Stimulated activated CD4-positive, alpha-beta T cell treated with anti-CD3 and anti-CD28 coated beads, Interleukin-4, amount 100 ng/mL, for 24 hours (primary cell): ENCODE measurements at places on chromosomes 5 and 9.
A peak's percentile ranks its signal among the peaks of the same experiment; 100 is the strongest.

DNA sequence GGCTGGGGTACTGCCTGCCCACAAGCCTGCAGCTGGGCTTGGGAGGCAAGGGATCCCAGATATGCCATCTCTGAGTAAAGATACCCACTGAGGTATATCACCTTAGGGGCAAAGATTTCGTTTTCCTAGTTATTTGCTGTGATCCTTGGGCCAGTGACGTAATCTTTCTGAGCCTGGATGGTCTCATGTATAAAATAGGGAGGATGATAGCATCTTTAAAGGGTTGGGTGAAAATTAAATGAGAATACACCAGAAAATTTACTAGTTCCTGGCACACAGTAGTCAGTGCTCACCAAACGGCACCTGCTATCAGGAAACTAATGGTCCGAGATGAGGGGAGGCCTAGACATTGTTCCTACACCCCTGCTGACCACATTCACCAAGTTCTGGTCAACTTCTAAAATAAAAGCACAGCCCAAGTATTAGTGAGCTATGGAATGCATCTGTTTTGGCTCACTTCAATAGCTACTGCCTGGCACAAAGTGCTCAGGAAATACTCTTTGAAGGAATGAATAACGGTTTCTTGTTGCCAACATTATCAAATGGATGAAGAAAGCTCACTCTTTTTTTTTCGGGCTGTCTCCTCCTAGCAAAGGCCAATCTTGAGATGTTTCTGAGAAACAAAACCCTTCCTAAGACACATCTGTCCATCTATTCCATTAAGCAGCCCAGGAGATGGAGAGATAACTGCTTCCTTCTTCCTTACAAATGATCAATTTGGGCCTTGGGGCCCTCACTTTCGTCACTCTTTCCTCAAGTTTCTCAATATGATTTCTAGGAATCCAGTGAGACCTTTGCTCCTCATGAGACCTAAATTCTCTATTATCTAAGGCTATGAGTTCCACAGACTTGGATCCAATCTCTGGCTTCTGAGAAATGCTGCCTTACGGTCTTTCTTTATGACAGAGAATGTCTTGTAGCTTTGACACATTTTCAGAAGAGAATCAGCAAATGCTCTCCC is 98.2 kb downstream of the DPYSL3 start:
- no peak for DNase-seq

- DNase-seq = no peak
Measured at GRCh38 chr5:174307656-174308271, 262.3 kb downstream of the NSG2 start.

- DNase-seq = no peak
Measured at GRCh38 chr5:41908374-41909079, 4.4 kb downstream of the RIMOC1 start.

- DNase-seq = no peak
Measured at GRCh38 chr9:16153741-16154140, 600.9 kb downstream of the CCDC171 start.

GRCh38 chr5:168697034-168697720 is 118.0 kb upstream of the PANK3 start:
- no peak for DNase-seq

- DNase-seq = no peak
Measured at GRCh38 chr5:156835905-156836304, 14.2 kb upstream of the PPP1R2B start.

- DNase-seq = no peak
Measured at GRCh38 chr9:86368871-86369521, 14.8 kb upstream of the TUT7 start.

DNA sequence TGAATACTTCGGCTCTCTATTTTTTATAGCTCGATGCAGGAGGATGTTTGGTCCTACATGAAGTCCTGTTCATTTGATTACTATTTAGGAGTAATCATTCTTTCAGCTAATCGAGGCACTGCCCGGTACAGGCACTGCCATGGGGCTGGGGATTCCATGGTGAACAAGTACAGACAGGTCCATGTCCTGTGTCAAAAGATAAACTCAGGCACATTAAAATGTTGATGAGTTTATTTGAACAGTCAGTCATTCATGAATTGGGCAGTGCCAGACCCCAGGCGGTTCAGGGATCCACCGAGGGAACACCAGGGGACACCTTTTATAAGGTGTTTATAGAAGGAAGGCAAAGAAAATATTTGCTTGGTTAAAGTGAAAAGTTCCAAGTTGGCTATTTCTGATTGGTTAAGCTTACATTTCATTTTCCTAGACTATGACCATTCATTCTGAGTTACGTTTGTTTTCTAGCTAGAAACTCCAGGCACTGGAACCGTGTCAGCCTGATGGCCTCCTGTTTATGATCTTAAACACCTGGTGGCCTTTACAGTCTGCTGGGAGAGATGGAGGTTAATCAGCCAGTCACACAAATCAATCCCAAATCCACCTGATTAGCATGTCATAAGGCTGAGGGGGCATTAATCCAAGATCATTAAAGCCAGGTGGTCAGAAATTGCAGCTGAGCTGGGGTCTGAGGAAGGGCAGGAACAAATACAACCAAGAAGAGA is 47.0 kb upstream of the TDRD7 start:
- no peak for DNase-seq

DNA sequence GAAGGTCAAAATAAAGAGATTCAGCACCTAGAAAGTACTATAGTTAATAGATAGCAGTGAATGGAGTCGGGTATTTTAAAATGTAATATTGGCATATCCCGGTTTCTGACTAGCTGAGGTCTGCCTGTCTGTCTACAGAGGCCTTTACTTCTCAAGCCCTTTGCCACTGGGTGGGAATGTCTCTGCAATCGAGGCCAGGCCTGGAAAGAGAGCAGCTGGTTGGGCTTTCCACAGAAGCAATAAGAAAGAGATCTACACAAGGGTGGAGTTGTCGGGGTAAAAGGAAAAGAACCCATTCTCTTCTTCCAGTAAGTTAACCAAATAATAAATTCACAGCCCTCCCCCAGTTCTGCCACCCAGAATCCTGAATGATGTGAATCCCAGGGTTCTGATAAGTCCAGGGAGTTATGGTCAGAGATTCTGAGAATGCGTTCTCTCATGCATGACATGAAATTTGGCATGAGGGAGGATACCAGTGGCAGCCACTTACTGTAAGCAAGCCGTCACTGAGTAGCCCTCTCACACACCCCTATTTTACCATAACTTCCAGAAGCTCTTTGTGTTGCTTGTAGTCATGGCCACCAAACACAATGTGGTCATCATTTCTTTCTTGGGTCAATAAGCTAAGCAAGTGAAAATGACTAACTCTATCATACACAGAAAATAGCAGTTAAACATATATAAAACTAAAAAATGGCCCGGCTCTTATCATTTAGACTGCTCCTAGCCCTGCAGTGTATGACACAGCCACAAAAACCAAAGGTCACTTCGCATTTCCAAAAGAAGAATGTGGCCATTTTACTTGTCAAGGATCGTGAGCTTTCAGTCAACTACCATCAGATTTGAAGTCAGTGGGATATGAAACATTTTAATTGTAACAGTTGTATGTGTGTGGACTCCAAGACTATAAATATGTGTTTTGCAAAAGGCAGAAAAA is 185.0 kb downstream of the GLIS3 start:
- no peak for DNase-seq

DNA sequence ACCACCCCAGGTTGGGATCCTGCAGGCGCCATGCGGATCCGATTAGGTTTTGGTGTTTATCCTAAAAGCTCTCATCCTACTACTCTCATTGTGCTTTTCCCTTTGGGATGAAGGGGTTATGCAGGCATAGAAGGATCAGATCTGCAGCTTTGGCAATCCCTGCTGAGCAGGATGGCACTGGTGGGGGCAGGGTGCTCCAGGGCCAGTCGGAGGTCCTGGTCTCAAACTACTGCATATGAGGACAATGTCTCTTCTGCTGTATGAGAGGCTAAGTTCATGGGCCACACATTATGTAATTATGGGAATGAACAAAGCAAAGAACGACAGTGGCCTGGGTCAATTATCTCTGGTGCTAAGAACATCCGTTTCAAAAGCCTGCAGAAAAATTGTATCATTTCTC is 334.2 kb downstream of the IRX1 start:
- DNase-seq = no peak

DNA sequence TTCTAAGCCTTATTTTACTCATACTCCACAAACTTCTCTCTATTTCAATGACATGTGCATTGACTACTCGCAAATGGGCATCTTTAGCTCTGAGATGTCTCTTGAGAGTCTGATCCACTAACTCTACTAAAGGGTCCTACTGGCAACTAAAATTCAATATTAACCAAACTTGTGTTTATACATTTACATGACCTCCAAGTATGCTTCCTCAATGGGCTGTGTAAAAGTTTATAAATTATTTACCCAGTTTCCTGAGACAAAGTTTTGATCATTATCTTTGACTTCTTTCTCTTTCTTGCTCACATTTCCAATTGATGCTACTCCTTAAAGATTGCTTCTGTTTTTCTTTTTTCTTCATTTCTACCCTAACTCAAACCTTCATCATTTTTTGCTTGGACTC is 510.1 kb upstream of the DAB2 start:
- no peak for DNase-seq

- DNase-seq = peak; percentile 60
Measured at GRCh38 chr5:123460296-123460729, 37.1 kb upstream of the CEP120 start.

DNA sequence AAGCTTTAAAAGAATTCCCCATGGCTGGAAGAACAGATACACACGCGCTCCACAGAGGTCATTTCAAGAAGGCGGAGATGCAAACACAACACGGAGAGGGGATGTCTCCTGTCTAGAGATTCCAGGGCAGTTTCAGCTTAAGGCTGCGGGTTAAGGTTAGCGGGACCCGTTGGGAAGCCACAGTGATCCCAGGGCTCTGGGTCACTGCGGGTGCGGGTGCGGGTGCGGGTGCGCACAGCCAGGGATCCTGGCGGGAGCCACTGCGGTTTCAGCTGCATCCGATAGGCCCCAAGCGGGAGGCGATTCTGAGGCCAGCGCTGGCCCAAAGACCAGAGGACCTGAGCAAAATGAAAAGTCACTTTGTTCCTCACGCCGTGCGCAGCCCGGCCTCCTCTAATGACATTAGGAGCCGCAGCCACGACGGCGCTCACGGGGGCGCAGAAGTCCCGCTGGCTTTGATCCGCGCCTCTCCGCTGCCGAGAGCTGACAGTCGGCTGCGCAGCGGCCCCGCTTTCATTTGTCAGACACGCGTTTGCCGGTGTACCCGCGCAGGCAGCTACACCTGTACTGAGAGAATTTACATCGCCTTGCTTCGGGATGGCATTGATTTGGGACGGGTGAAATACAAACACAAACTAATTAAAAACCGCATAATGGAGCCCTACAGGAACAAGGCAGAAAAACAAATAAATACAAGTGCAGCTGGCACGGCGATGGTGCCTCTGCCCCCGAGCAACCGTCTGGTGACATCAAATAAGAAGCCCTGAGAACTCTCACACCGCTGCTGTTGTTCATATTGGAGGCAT is 5.3 kb upstream of the IRX1 start:
- DNase-seq = no peak

- no peak for DNase-seq
Measured at GRCh38 chr5:79974886-79975285, 16.2 kb downstream of the MTX3 start.

DNA sequence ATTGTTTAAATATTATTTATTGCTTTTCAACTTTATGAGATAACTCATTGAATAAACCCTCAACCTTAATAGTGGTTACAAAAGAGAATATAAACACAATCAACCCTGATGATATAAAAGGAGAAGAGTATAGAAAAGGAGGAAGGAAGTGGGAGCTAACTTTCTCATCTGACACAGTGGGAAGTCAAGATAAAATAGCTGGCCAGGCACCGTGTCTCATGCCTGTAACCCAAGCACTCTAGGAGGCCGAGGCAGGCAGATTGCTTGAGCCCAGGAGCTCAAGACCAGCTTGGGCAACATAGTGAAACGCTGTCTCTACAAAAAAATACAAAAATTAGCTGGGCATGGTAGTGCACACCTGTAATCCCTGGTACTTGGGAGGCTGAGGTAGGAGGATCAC is 93.5 kb downstream of the PPP2R2B start:
- no peak for DNase-seq

GRCh38 chr9:125992557-125992956 is 245.4 kb downstream of the PBX3 start:
- no peak for DNase-seq

DNA sequence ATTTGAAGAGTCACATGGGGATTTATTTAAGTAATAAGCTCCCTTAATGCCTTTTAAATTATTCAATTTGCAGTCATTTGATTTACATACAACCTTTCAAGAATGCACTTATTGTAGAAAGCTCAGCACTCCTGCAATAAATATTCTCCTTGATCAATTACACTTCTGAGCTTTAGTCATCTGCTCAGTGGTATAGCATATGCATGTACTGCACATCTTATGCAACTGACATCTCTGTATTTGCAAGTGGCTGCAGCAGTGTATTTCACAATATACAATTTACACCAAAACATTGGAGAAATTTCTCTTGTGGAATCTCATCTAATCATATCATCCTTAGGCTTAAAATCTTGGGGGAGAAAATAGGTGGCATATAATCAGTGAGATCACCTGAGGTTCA is 325.7 kb downstream of the SLF1 start:
- no peak for DNase-seq

GRCh38 chr5:110377943-110378342 is 348.5 kb downstream of the TMEM232 start:
- DNase-seq = no peak

DNA sequence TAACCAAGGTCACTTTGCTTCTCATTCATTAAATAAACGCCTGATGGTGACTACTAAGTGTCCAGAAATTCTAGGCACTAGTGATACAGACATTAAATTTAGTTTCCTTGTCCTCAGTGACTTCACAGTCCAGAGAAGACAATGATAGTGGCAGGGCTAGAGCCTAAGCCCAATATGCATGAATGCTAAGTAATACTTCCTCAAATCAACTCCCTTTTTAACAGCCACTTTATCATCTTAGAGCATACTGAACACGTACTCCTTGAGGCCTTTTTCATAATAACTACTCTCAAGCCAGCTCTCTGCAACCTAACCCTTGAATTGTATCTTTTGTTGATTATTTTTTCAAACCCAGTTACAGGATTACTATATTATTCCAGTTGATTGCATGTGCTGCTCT is 74.1 kb downstream of the STX17 start:
- no peak for DNase-seq
